Stimulated activated effector memory CD8-positive, alpha-beta T cell treated with anti-CD3 and anti-CD28 coated beads, Interleukin-12 subunit alpha, Interleukin-12 subunit beta, amount 100 ng/mL, for 72 hours (primary cell): ENCODE measurements at places on chromosomes 13 and 19.

GRCh38 chr13:76489274-76489673, 396.9 kb downstream of the KCTD12 start:
- DNase-seq = no peak

DNA sequence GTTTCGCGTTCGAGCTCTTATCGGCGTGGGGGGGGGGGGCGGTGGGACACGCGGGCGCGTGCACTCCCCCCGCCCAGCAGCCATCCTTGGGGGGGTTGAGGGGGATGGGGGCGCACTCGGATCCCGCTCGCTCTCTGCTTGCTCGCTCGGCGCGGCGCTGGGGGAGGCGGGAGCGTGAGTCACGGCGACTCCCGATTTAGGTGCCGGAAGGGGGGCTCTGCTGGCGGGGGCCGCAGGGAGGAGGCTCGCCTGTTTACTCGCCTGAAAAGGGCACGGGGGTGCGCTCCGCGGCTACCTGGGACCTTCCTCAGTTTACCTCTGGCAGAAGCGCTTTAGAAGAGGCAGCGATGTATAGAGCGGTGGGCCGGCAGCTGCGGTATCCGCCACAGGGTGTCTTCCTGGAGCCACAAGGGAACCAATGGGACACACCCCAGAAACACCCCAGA, 1.1 kb upstream of the PDE4A start:
- peak; percentile 42 for DNase-seq

GRCh38 chr13:75222031-75222430, 259.9 kb downstream of the TBC1D4 start:
- no peak for DNase-seq

DNA sequence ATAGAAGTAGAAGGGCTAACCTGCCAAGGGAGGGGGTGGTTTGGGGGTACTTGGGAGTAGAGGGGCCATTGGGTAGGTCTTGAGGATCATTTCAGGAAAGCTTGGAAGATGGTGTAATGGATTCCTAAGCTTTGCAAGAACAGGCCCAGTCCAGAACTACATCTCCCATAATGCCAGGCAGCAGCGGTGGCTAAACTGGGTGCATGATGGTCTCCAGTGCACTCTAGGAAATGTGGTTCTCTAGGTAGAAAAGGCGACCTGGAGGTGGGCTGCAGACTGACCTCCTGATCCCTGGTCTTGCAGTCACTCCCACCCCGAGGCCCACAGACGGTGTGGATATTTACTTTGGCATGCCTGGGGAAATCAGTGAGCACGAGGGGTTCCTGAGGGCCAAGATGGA, 3.8 kb downstream of the APLP1 start:
- DNase-seq = no peak

- DNase-seq = no peak
Measured at GRCh38 chr13:78806457-78806856, 147.5 kb upstream of the OBI1 start.

GRCh38 chr13:93859716-93860115, 619.8 kb downstream of the DCT start:
- DNase-seq = no peak

- DNase-seq = no peak
Measured at GRCh38 chr13:25541434-25542123, 169.8 kb downstream of the ATP8A2 start.

DNA sequence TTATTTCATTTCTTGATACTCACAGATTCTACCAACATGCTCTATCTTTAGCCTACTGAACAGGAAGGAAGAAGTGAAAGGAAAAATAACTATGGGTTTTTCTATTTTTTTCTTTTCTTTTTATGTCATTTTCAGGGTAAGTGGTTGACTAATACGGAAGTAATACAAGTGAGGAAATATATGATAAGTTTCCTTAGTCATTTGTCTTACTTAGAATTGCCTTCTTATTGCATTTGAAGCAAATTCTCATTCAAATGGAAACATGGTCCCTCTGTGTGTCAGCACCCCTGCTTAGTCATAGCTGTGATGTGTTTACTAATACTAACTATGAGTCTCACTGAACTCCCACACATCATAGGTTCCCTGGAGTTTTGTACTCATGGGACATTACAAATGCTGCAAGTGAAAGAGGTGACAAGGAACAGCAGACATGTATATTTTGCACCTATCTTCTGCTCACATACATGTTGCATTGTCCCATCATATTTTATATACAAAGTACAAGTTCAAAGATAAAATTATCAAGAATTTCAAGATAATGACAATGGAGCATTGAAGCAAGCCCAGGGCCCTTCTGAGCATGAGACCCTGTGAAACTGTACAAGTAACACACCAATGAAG, 60.1 kb downstream of the DCT start:
- DNase-seq = no peak

GRCh38 chr13:110697842-110698241, 8.1 kb downstream of the CARS2 start:
- no peak for DNase-seq

DNA sequence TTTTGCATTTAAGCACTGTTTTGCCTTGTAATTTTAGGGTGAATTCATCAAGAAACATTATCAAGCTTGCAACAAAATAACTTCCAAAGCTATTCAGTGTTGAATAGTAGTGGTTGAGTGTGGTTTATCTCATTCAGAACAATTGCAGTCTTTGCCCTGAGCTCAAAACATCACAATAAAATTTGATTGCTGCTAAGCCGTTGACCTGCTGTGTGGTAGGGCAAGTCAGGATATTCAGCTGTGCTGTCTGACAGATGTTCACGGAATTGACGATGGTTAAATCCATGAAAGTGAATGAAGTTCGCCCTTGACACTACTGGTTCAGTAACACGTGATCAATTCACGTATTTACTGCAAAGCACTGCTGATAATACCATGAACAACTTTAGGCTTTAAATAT, 66.9 kb downstream of the GJA3 start:
- no peak for DNase-seq

GRCh38 chr13:20414546-20415305, 110.9 kb downstream of the CRYL1 start:
- DNase-seq = no peak

DNA sequence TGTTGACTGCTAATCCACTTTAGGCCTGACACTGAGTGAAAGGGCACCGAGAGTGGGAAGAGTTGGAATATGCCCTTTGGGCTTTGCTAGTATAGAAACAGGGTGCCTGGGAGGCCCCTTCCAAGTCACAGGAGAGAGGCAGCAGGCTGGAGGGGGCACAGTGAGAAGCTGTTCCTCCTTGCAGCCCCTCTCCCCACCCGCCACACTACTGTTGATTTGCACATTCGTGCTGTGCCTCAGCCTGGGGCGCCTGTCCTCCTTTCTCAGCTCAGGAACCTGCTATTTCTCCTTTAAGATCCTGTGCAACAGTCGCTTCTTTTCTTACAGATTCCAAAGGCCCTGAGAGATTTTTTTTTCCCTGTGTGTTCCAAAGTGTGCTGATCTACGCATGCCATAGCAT, 2.8 kb upstream of the B3GLCT start:
- DNase-seq = no peak

- no peak for DNase-seq
Measured at GRCh38 chr19:47701717-47702552, 11.3 kb upstream of the EHD2 start.

- DNase-seq = no peak
Measured at GRCh38 chr19:35907377-35907745, 734 bp downstream of the TYROBP start.

DNA sequence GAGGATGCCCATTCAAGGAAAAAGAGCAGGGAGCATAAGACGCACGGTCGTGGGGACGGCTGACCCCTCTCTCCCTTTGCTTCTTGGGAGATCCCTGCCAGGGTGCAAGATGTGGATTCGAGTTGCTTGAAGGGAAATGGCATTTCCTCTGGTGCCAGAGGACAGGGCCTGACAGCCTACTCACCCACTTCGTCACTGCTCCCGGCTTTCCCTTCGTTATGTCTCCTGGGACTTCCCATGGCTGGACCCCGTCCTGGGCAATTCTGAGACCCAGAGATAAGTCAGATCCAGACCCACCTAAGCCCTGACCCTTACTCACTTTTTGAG, 1.2 kb downstream of the TBC1D17 start:
- no peak for DNase-seq

GRCh38 chr13:39272994-39273393, 234.7 kb downstream of the NHLRC3 start:
- no peak for DNase-seq

DNA sequence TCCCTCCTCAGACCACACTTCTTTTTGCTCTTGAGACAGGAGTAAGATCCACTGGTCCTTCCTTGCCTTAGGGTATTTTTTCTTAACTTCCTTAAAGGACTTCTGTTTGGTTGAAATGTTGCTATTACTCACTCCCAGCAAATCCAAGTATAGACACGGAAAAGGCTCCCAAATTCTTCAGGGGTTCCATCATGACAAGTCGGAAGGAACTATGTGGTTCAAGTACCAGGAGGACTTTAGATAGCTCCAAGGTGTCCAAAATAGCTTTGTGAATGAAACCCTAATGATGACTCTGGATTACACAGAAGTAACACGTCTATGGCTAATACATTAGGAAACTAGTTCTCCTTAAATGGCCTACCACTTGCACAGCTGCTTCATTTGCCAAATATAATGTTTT, 238.7 kb downstream of the KCTD12 start:
- DNase-seq = no peak

- DNase-seq = no peak
Measured at GRCh38 chr13:40637643-40638042, 28.8 kb downstream of the FOXO1 start.

- no peak for DNase-seq
Measured at GRCh38 chr19:1932395-1932794, 8.6 kb upstream of the CSNK1G2 start.

- no peak for DNase-seq
Measured at GRCh38 chr19:19877724-19878123, 12.0 kb downstream of the ZNF253 start.

GRCh38 chr19:44685877-44686276, 13.1 kb upstream of the CEACAM16 start:
- no peak for DNase-seq
